ENCODE measurements at places on chromosomes 16 and 17.
A peak's percentile ranks its signal among the peaks of the same experiment; 100 is the strongest.

GRCh38 chr17:19510903-19511302 is 22.8 kb upstream of the SLC47A1 start:
- no peak for DNase-seq

- DNase-seq = no peak
These were observed 13.6 kb downstream of the CDC42EP4 start for GRCh38 chr17:73297934-73298861.

DNA sequence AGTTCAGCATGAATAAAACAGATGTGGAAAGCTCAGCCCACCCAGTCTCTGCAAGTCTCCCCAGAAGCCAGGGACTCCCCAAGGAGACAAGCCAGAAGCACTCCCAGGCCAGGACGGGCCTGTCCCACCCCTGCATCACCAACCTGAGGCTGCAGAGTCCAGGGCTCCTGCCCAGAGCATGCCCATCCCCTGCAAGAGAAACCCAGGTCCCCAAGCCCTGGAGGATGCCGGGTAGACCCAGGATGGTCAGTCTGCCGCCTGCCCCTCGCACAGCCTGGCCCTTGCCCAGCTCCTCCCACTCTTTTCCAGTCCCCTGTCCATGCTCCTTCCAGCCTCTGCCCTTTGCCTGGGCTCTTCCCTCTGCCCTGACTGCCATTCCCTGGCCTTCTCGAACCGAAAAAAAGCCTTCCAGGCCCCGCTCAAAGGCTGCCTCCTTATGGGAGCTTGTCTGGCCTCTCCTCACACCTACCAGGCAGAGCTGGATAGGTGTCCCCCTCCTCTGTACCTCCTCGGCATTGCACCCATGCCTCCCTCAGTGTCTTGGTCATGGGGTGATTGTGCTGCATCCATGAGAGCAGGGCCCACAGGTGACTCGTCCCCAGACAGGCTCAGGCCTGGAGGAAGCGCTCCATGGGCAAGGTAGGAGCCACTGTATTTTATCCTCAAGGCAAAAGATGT is 44.8 kb downstream of the BEAN1 start:
- no peak for DNase-seq

- no peak for DNase-seq
These were observed 30.4 kb downstream of the HASPIN start for GRCh38 chr17:3754066-3754457.

DNA sequence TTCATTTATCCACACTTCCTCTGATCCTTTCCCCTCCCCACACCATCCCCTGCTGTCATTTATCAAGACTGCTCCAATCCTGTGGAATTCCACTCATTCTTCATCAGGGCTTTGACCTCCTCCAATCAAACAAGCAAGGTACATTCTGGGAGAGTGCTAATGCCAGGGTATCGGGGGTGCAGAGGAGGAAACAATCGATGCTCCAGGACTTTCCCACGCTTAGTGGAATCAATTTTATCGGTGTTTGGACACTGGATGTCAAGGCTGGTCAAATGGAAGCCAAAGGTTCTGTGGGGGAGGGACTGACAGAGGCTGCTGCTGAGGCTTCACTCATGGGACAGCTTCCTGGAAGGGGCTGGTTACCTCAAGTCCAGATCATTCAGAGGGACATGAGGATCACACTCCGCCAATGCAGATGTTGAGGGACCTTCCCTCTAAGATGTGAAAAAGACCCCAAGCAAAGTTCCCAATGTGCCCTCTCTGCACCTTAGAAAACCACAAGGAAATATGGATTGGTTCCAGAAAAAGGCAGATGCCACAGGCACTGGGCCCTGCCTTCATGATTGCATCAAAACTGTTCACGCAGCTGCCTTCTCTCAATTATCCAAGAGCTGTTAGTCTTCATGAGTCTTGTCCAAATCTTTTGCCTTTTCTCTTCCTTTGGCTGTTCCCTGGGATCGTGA is 44.7 kb upstream of the SOX9 start:
- no peak for DNase-seq

DNA sequence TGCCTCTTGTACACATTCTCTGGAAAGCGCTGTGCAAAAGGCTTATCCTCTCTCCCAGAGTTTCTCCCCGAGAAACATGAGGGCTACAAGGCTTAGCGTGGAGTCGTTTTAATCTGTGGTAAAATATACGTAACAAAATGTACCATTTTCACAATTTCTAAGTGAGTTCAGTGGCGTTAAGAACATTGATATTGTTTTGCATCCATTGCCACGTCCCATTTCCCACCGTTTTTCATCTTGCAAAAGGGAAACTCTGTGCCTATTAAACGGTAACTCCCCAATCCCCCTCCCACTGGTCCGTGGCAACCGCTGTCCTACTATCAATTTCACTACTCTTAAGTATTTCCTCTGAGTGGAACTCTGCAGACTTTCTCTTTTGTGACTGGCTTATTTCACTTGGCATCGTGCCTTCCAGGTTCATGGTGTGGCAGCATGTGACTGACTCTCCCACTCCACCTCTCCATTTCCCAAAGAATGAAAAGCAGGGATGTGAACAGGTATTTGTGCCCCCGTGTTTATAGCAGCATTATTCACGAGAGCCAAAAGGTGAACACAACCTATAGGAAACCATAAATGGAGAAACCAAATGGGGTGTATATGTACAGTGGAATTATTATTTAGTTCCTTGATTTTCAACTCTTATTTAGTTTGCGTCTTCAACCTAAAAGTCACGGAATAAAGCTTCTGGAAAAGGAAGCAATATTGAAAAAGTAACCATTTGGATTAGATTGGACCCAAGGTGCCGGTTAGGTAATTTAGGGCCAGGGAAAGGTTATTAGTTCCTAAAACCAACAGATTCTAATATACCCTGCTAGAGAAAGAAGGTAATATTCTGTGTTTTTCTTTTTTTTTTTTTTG is 1.1 kb upstream of the USP32 start:
- DNase-seq = peak; percentile 11

DNA sequence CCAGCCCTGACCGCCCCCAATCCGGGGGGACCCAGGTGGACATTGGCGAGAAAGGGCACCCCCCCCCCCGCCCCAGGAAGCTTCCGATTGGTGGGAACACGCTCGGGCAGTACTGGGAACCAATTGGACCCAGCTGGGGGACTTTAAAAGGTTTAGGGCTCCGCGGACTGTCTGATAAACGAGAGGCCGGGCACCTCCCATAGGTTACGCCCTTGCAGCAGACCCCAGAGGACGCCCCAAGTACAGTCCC is 245 bp downstream of the TMEM256 start:
- no peak for DNase-seq

DNA sequence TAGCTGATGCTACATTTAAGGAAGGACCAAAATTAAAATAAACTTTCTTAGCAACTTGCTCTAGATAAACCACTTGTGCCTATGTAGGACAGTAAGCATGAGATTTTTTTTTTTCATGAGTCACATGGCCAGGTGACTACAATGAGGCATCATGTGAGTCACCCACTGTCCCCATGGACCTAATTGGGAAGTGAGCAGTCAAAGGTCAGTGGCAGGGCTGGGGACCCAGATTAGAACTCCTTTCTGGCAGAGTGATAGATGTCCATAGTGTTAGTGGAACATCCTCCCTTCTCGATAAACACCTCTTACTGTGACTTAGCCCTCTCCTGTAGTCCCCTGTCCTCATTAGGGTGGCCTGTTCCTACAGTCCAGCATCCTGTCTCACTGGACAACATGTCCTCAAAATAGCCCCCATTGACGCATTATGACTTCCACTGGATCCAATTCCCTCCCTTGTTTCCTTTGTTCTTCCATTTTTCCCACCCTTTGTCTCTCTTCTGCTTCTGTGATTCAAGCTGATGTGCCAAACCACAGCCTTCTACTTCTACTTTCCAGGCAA is 12.4 kb downstream of the ITGB3 start:
- DNase-seq = no peak

DNA sequence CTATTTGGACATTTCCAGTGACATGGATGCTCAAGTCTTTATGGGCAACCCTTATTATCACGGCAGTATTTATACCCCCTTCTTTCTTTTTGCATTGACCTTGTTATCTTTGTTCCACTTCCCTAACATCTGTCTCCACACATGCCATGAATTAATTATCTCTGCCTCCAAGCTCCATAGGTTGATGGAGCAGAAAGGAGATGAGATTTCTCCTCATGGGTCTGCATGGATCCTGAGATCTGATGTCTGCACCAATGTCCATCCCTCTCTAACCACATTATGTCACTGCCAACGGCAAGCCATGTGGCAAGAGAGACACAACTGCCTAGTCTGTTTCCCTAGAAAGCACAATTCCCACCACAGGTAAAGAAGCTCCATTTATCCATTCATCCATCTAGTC is 416.8 kb upstream of the ASIC2 start:
- no peak for DNase-seq

- no peak for DNase-seq
These were observed 254.9 kb downstream of the PARN start for GRCh38 chr16:14375132-14375491.

DNA sequence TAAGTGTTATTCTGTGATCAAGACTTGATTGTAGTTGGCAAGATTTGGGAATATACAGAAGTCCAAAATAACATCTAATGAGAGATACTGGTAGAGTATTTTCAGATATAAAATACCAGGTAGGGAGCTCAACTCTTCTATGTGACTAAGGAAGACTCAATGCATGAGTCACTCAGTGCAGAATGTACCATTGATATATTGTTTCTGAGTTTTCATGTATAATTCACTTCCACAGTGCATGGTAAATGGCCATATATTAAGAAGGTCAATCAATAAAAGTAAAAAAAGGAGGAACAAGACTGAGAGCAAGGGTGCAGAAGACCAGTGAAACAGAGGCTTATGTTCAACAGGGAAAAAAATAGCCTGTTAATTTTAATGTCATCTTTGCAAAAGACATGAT is 1387.9 kb downstream of the CDH8 start:
- DNase-seq = no peak

- DNase-seq = peak; percentile 29
These were observed 75.5 kb downstream of the SHISA9 start for GRCh38 chr16:12976936-12977335.

GRCh38 chr16:21189311-21189710 is 22.1 kb downstream of the ZP2 start:
- DNase-seq = no peak

- no peak for DNase-seq
These were observed 20.1 kb downstream of the GPRC5B start for GRCh38 chr16:19864566-19864965.

DNA sequence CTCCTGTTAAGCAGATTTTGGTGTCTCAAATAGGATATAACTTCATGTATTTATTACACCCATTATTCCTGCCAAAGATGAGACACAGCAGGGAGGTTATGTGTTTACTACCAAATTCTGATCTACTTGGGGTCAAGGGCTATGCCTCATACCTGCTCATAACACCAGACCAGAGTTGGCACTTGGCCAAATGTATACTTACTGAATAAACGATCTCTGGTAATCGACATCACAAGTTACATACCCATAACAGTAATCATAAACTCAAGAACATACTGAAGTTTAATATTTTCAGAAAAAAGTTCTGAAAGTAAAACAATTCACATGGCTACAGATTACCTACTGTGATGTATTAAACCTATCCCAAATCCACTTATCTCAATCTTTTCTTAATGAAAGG is 2.9 kb downstream of the TMEM170A start:
- no peak for DNase-seq

DNA sequence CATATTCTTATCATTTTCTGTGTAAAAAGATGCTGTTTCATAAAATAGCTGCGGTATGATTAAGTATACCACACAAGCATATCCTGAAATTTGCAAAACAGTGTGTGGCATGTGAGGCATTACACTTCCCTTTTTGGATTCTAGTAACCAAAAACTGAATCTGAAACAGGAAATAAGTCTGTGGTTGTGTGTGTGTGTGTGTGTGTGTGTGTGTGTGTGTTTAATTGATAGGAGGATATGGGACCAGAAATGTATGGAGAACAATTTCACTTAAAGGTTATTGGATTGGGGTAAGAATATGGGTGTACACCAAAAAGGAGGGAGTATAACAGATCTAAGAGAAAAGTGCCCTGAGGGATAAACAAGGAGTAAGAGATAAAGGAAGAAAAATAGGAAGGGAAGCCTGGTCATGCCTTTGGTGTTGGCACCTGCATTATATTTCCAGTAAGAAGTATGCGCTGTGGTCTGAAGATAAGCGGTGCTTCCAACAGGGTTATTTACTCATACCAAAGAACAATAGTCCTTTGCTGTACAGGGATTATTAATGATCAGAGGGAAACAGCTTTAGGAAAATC is 4.0 kb downstream of the LYRM1 start:
- no peak for DNase-seq

GRCh38 chr16:17194190-17194780 is 276.5 kb downstream of the XYLT1 start:
- no peak for DNase-seq

GRCh38 chr16:17369421-17370222 is 101.1 kb downstream of the XYLT1 start:
- no peak for DNase-seq

- DNase-seq = no peak
These were observed 6.0 kb upstream of the VASN start for GRCh38 chr16:4365615-4366014.

GRCh38 chr16:29978081-29978480 is 4.4 kb downstream of the TAOK2 start:
- no peak for DNase-seq

DNA sequence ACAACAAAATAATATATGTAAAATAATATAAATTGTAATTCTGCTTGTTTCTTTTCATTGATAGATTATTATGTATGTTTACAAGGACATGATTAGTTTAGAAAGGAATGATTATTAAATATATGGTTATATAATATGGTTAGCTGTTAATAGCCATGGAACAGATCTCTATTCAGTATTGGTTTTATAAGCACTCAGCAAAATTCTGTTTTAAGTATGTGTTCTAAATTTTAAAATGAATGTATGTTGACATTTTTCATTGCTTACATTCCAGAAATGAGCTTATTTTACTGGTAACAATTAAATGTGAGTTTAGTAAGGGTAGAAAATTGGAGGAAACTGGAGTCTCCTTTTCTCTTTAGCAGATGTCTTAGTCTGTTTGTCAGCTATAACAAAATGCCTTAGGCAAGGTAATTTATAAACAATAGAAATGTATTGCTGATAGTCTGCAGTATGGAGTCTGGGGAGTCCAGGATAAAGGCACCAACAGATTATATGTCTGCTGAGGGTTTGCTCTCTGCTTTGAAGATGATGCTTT is 45.4 kb downstream of the NFAT5 start:
- no peak for DNase-seq

- no peak for DNase-seq
These were observed 44.0 kb downstream of the ZNF276 start for GRCh38 chr16:89765292-89765830.

DNA sequence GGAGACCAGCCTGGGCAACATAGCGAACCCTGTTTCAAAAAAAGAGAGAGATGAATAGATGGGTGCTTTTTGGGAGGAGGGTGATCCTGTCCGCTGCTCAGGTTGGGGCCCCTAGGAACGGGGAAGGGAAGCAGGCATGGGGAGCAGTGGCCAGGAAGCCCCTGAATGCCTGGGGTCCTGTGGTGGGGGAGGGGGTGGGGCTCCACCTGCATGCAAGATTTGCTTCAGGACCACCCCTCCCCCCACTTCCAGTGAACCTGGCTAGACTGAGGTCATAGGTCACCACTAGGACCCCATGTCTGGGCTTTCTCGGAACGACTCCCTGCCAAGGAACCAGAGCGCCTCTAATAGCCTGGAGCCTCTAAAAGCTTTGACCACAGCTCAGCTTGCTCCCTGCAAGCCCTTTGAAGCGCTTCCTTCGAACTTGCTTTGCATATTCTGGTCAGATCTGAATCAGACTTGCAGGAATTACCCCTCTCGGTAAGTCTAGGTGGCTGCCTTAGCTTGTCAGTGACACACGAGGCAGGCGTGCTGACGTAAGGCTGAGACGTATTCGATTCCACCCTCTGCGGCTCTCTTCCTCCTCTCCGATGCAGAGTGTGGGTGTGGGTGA is 3.7 kb downstream of the SOCS3 start:
- DNase-seq = no peak

Measured in COLO829 (cell line).